ENCODE measurements at places on chromosomes 4 and X. TPM values are rescaled to one million over a fixed set of nuclear protein-coding genes. Genes with fewer than 3 reads are reported as not detected.

DNA sequence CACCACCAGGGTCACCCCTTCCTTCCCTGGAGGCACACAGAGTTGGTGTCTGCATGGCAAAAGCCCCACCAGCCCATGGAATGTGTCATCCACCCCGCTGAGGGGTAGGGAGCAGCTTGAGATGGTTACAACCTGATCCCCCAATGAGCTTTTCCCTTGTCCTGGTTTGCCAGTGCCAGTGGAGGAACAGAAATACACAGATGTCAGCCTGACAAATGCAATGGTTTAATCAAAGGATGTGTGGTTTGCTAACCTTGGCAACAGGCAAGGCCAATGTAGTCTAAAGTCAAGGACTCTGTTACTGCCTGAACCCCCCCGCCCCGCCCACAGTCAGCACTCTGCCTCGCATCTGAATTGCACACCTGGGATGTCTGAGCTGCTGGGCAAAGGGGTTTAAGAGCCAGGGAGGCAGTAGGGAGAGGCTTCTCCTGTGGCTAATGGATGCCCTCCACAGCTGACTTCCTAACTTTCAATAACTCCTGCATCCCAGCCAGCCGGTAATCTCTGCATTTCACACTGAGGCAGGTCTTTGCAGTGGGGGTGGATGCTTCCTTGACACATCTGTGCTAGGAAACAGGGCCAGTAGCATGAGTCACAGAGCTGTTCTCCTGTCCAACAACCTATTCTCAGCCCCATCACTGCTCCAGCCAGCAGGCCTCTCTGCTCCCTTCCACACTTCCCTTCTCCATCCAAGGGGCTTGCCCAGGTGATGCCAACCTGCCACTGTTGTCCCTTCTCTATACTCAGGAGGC is 137.5 kb downstream of the AMMECR1 start:
- no peak for DNase-seq

DNA sequence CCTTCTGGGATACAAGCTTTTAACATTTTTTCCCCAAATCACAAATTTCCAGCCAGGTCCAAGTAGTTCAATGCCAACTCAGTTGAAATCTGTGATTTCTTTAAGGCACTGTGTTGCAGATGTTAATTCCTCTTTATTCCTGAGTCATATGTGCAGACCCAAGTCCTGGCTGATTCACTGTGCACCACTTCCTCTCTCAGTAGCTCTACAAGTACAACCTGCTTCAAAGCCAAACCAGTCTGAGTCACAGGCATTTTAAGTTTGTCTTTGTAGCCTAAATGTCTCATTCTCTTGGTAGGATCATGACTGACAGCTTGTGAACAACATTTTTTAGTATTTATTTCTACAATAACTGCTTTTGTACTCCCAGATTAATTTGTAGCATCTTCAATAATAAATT is 165.6 kb upstream of the S100G start:
- DNase-seq, result no peak

DNA sequence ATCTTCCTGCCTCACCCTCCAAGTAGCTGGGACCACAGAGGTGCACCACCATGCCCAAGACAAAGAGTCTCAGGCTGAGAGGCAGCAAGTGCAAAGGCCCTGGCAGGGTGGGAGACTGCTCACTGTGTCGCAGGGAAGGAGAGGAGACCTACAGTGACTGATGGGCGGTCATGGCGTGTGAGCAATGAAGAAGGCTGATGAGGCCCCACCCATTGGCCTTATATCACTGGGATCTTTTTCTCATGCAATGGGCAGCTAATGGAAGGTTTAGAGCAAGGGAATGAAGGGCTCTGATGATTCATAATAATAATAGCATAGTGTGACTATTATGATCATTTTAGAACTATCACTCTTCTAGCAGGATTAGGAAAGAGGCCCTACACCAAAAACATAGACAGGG is 20.9 kb downstream of the FAM9C start:
- no peak for DNase-seq

DNA sequence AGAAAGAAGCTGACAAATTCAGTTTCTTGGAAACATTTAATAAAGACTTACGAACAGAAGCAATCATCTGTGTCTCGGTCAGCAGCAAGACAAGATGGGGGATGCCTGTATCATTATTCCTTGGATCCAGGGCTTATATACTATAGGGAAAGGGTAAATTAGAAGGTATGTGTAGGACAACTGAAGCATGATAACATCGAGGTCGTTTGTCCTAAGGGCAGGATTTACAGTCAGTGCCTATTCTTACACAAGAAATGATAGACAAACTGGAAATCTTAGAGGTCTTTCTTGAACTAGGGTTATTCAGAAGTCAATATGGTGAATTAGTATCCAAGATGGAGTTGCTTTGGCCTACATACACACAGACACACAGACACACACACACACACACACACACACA is 553.0 kb downstream of the STPG2 start:
- DNase-seq, result no peak

GRCh38 chr4:88244816-88245579 is 39.4 kb downstream of the PPM1K start:
- DNase-seq, result no peak

The IRF2 gene
- 16.9 TPM for total RNA-seq

The PRRG3 gene
- total RNA-seq, result 0.06 TPM
